ENCODE measurements at places on chromosomes 7 and 10. TPM values are rescaled to one million over a fixed set of nuclear protein-coding genes. Genes with fewer than 3 reads are reported as not detected.

DNA sequence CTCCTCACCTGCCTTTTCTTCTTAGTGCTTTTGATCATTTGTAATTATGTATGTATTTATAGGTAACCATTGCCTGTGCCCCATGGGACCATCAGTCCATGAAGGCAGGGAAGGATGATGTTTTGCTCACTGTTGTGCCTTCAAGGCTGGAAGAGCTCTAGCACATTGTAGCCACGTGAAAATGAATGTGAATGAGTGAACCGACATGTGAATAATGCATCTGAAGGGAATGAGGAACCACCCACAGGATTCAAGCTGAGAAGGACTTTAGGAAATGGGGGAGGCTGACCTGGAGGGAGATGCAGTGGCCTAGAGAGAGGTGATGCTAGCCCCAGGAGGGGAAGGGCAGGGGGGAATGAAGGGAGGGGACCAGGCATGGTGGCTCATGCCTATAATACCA is 6.0 kb upstream of the PNLIPRP2 start:
- DNase-seq = no peak

DNA sequence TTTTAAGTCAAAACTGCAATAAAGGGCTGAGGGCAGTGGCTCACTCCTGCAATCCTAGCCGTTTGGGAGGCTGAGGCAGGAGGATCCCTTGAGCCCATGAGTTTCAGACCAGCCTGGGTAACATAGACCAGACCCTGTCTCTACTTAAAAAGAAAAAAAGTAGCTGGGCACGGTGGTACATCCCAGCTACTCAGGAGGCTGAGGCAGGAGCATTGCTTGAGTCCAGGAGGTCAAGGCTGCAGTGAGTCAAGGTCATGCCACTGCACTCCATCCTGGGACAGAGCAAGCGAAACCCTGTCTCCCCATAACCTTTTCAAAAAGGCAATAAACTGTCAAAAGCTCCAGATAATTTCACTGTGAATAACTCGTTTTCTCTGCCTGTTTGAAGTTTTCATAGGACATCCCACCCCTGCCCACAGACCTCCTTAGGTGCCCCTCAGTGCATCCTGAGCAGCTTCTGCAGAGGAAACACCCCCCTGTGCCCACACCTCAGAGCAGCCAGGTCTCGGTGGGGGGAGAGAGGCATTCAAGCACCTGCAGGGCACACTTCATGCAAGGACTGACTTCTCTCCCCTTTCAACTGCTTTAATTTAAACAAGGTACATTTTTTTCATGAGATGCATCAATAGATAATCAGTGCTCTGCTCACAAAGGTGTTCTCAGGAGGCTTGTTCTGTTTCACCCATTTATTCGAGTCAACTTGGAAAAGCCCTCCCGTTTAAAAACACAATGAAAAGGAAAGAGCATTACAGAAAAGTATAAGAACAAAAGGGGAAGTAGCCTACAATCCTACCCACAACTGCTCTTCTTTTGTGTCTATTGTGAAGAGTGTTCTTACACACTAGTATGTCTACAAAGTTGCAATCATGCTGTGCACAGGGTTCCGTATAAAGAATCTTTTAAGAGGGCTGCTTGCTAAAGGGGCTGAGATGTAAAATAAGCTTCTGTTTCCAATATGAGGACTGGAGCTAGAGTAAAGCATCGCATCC is 104.9 kb downstream of the KMT2E start:
- no peak for DNase-seq

GRCh38 chr10:110300486-110300986 is 4.2 kb downstream of the SMNDC1 start:
- no peak for DNase-seq

- DNase-seq = no peak
These were observed 52.3 kb downstream of the EZH2 start for GRCh38 chr7:148831782-148832181.

DNA sequence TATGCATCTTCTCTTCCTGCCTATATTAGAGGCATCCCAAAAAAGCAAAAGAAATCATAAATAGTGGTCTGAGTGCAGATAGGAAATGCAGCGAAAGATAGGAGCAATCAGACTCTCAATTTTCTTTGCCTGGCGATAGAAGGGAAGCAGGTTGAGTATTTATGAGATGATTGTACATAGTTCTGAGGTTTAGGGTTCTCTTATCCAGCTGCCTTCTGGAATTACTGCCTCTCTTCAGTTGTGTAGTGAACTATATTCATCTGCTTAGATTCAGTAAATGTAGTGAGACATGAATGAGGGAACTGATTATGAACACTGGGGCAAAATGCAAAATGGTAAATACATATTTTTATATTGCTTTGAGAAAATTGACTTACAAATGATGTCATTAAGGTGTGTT is 93.0 kb upstream of the CYP26C1 start:
- no peak for DNase-seq

DNA sequence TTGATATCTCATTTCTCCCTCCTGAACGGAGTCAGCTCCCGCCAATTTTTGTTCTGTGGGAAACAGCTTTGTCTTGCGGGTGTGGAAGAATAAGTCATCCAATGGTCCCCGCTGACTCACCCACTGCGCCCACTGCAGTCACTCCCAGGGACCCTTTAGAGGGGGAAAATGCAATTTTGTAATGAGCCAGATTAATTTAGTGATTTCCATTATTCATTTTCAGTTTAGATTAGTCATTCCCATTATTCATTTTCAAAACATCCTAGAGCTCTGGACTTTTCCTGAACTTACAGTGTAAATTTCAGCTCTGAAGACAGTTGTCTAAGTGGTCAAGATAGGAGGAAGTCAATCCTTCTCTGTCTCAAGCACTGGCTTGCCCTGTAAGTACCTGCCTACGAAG is 154.9 kb upstream of the TMEM72 start:
- DNase-seq = no peak

GRCh38 chr7:118184565-118184940 is 589 bp downstream of the LSM8 start:
- no peak for DNase-seq

GRCh38 chr7:39051707-39052106 is 74.0 kb downstream of the POU6F2 start:
- no peak for DNase-seq

DNA sequence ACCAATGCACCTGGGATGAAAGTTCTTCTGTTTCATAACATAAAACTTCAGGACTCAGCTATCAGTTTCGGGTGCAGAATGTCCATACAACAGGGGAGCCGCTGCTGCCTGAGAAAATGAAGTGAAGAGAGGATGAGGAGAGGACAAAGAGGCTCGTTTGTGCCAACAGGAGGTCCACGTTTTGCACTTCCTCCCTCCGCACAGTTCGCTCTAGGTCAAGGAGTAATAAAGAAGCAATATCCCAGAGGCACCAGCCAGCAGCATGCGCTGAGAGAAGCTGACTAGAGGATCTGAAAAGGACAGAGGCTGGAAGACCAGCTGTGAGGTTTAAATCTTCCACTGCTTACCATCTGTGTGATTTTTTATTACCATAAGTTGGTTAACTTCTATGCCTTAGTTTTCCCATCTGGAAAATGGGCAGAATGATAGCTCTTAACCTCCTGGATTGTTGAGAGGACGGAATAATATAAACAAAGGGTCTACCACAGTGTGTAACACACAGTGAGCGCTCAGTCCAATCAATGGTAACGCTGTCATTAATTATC is 709 bp downstream of the GPAM start:
- DNase-seq = no peak

- no peak for DNase-seq
These were observed 32.8 kb upstream of the TMEM106B start for GRCh38 chr7:12178317-12178716.

DNA sequence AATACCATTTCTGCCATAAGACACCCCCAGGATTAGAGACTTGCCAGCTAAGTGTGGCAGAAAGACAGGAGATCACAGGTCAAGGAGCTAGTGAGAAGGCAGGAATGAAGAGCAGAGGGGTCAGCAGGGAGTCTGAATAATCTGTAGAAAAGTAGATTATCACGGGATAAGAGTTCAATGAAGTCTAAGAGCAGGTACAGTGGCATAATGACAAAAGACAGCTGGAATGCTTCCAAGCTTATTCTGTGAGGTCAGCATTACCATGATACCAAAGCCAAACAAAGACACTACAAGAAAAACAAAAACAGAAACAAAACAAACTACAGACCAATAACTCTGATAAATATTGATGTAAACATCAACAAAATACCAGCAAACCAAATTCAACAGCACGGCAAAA is 20.8 kb downstream of the PILRA start:
- DNase-seq = no peak

The EBLN1 gene
- total RNA-seq = not detected

The CCDC6 gene
- total RNA-seq = 49.1 TPM

The PRLHR gene
- total RNA-seq = not detected

The IFIT2 gene
- 26.6 TPM for total RNA-seq

The COL13A1 gene
- not detected for total RNA-seq

The FAS gene
- total RNA-seq = 63.5 TPM

Measured in activated CD4-positive, alpha-beta memory T cell treated with anti-CD3 and anti-CD28 coated beads for 36 hours (primary cell).